ENCODE measurements at places on chromosomes 3 and 15.
A peak's percentile ranks its signal among the peaks of the same experiment; 100 is the strongest.

DNA sequence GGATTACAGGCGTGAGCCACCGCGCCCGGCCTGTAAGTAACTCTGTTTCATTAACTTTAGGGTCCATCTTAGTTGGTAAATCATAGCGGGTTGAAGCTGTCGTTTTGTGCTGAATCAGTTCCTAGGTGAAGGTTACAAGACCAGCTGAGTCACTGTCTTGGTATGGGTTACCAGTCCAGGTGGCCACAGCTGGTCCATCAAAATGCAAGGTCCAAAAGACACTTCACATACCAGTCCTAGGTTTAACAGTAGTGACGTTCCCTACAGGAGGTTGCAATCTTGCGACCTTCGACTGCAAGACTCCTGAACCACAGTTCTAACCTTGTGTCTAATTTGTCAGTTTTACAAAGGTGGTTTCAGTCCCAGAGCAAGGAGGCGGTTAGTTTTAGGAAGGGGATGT, 160.1 kb upstream of the ATP10A start:
- no peak for DNase-seq

DNA sequence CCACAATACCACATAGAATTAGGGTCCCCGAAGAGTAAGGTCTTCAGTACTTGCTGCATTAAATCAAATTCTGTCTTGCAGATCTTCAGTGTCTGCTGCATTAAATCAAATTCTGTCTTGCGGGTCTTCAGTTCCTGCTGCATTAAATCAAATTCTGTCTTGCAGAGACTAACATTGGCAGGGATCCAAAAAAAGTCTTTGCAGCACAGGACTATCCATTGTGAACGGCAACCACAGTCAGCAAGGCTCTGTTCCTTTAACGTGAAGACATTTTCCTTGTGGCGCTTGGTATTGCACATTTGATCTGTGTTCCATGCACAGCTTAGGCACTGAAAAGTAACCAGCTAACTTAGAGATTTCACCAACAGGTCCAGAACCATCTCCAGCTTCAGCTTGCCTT, 46.8 kb upstream of the POMGNT2 start:
- no peak for DNase-seq

DNA sequence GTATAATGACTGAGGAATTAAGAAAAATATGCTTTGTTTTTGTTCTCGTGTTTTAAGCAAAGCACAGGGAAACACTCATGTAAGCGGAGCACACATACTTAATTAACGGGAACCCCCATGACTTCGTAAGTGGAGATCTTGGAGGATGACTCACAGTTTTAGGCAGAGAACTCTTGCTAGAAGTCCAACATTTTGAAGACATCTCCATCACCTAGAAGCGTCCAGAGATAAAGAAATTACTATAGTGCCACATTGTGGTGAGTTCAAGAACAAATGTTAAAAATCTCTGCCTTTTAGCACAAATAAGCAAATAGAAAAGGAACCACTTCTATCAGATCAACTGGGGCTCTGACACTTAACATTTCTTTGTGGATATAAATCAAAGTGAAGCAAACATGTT, 194.1 kb upstream of the ARHGEF26 start:
- no peak for DNase-seq

DNA sequence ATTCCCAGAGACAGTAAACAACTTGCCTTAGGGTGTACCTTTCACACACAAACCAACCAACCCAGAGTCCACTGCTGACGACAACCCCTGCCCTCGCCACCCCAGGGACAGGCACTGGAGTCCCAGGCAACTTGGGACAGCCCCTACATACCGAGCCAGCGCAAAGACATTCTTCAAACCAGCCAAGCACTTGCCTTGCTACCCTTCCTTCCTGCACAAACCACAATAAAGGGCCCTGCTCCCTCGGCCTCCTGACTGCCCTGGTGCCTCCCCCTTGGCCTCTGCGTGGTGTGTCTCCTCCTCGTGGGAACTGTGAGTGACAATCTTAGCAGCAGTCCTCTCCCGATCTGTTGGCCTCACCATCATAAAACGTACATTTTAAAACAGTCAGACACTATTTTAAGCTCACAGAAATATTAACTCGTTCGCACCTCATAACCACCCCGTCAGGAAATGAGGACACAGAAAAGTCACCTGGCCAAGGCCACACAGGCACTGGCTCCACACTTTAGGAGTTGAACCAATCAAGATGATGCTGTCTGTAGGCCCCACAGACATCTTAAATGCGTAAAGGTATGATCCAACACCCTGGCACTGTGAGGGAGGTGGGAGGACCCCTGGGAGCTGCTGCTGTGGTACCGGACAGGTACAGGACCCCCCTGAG, 113.8 kb downstream of the ADCY5 start:
- DNase-seq, result no peak

DNA sequence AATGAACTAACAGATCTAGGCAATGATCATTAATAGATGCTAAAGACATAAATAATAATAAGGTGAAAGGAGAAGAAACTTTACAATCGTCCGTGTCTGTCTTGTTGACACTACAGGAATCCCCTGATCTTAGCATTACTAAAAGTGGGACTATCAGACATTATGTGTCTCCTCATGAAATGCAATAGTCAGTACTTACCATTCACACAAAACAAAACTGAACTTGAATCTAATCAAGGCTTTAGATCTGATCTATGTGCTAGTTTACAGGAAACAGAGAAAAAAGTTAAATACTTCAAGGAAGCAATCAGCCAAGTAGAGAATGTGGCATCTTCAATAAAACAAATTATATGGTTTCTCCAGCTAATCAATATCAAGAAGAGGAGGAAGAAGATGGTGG, 73.7 kb downstream of the PIK3CB start:
- no peak for DNase-seq

DNA sequence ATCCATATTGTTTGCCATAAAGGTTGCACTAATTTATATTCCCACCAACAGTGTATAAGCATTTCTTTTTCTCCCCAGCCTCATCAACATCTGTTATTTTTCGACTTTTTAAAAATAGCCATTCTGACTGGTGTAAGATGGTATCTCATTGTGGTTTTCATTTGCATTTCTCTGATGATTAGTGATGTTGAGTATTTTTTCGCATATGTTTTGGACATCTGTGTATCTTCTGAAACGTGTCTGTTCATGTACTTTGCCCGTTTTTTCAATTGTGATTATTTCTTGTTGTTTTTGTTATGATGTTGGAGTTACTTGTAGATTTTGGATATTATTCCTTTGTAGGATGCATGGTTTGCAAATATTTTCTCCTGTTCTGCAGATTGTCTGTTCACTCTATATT, 46.5 kb downstream of the TP63 start:
- DNase-seq, result no peak

- DNase-seq, result no peak
Measured at GRCh38 chr15:67059127-67059553, 6.3 kb upstream of the SMAD3 start.

GRCh38 chr3:183252973-183253527, at the start of gene B3GNT5:
TSS of gene B3GNT5 (plus strand) at chr3:183253253. CDS start at chr3:183269799, 16,546 bp downstream.
- peak; percentile 94 for DNase-seq

GRCh38 chr15:49137861-49138260, 17.5 kb downstream of the COPS2 start:
- no peak for DNase-seq

GRCh38 chr15:94968133-94968532, 736.8 kb downstream of the MCTP2 start:
- no peak for DNase-seq

DNA sequence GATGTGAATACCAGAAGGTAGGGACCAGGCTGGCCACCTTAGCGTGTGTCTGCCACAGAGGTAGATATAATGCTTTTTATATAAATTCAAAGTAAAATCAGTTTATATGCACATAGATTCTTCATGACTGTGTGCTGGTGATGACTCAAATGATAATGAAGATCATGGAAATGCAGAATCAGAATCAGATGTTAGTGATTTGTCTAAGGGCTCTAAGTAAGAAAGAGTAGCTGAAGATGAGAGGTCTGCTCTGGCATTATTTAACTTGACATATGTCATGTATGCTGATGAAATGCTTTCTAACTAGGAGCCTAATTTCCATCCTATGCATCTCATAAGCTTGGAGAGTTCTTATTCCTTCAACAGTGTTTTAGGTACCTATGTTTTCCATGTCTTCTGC, 50.3 kb upstream of the DPH6 start:
- no peak for DNase-seq

DNA sequence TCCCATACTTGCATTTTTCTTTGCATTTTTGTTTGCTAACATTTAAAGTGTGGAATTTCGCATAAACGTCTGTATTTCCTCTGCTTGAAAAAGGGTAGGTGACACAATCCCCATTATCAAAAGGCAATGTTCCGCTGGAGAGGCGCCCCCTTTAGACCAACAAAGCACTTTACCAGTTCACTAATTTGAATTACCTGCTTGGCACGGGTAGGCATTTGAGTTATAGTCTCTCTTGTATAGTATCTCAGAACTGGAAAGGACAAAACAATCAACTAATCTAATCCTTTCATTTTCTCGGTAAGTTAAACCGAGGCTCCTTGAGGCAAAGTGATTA, 775 bp upstream of the CCDC39 start:
- peak; percentile 80 for DNase-seq

GRCh38 chr3:139552632-139553365, 13.3 kb upstream of the RBP1 start:
- DNase-seq, result no peak

GRCh38 chr3:146326875-146327543, 76.1 kb upstream of the PLSCR4 start:
- DNase-seq, result peak; percentile 12

GRCh38 chr3:136343873-136344555, 93.9 kb downstream of the PCCB start:
- peak; percentile 58 for DNase-seq

- DNase-seq, result no peak
Measured at GRCh38 chr3:113211330-113212149, at the start of gene BOC. TSS of gene BOC (plus strand) at chr3:113211557. CDS start at chr3:113249803, 38,246 bp downstream.

- DNase-seq, result no peak
Measured at GRCh38 chr15:98350276-98350675, 298.1 kb upstream of the IGF1R start.

DNA sequence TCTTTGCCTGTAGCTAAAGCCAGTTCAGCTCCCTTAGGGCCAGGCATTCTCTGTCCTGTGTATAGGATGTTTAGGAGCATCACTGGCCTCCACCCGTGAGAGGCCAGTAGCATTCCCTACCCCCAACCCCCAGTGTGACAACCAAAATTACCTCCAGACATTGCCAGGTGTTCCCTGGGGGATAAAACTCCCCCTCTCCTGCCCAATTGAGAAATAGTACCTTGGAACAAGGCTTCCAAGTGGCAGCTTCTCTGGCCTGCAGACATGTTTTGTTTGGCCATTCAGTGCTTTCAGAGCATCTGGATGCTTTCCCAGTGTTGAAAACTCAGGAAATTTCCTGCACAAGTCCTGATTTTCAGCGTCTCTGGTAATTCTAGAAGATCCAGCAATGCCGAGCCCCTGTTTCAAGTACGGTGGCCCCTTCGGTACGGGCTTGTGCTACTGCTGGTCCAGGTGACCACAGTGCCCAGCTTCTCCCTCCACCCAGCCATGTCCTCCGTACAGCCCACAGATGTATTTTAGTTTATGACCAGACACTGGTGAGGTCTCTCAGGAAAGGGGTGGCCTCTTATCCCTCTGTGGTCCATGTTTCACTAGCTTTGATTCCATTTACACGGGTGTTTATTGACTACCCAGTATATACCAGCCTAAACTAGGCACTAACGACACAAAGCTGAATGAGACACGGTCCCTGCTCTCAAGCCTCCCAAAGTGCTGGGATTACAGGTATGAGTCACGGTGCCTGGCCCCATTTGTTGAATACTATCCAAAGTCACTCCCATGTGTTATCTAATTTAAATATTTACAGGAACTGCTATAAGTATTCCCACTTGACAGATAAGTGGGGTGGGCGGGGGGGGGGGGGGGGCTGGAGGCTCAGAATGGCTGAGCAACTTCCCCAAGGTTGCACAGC, 125.4 kb upstream of the RAD18 start:
- DNase-seq, result no peak

DNA sequence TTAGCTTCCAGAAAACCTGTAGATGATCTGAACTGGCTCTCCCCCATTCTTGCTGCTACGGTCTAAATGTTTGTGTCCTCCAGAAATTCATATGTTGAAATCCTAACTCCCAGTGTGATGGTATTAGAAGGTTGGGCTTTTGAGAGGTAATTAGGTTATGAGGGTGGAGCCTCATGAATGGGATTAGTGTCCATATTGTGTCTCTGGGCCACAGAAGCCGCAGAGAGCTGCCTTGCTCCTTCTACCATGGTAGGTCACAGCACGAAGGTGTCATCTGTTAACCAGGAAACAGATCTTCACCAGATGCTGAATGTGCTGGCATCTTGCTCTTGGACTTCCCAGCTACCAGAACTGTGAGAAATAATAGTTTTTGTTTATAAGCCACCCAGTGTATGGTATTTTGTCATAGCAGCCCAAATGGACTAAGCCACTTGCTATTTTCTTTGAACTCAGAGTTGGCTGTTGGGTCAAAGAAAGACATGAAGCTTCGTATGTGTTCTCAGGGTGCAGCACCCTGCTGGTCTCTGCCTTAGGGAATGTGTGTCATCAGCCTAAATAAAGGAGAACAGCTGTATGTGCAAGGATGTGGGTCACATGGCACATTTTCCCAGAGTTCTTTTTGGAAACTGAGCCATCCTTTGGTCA, 317.5 kb upstream of the SLCO3A1 start:
- DNase-seq, result no peak

DNA sequence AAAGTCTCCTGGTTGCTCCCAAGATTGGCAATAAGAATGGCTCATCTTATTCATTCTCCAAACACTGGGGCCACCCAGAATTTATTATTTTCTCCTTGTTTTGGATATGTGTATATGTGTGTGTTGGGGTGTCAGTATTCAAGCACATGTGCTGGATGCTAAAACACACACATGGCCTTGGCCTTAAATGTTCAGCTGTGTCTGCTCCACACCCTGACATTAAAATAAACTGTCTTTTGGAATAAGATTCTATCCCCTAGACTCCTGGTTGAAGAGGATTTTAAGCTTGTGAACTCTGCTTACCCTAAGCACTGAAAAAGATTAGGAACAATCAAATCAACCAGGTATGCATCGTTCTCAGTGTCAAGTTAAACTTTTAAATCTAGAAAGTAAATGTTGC, 382.9 kb upstream of the MCTP2 start:
- DNase-seq, result no peak

- DNase-seq, result no peak
Measured at GRCh38 chr15:59794229-59794886, 105.2 kb upstream of the BNIP2 start.

- DNase-seq, result no peak
Measured at GRCh38 chr3:42665050-42665878, 11.8 kb downstream of the ZBTB47 start.

- no peak for DNase-seq
Measured at GRCh38 chr3:172449466-172450149, 1.4 kb upstream of the GHSR start.

- no peak for DNase-seq
Measured at GRCh38 chr15:87083201-87083600, 1003.5 kb downstream of the AGBL1 start.

DNA sequence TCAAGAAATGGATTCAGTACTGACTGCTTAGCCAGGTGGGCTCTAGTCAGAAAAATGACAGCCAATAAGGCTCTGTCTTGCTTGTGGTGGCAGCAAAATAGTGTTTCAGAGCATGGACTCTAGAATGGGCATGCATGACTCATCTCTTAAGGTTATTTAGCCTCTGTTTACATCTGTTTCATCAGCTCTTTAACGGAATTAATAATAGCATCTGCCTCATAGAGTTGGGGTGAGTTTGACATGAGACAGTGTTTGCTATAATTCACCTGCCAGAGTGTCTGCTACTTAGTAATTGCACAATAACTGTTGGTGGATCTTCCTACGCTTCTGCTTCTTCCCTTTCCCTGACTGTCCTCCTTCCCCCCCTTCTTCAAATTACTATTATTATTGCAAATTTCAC, 350.4 kb upstream of the SEMA6D start:
- DNase-seq, result no peak
